ENCODE measurements at places on chromosomes 11 and 22.

GRCh38 chr22:24427500-24428164, at the start of gene ADORA2A:
Gene ADORA2A, plus strand, starts transcription at chr22:24427599. Its CDS starts 5,806 bp downstream, at chr22:24433405.
- peak; percentile 97 for DNase-seq

DNA sequence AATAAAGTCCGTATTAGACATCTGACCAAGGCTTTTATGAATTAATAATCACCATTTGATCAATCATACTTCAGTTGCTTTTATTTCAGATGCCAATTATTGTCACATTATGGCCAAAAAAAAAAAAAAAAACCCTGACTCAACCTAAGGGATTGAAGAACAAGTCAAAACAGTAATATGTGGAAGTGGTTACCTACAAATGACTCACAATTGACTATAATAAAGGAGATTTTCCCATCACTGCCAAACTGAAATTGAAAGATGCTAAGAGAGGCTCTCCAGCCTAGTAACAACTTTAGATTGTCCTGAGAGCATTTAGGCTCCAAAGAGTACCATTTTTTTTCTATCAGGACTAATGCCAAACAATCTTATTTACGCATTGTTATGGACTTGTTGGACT, 35.2 kb downstream of the SOX6 start:
- no peak for DNase-seq

DNA sequence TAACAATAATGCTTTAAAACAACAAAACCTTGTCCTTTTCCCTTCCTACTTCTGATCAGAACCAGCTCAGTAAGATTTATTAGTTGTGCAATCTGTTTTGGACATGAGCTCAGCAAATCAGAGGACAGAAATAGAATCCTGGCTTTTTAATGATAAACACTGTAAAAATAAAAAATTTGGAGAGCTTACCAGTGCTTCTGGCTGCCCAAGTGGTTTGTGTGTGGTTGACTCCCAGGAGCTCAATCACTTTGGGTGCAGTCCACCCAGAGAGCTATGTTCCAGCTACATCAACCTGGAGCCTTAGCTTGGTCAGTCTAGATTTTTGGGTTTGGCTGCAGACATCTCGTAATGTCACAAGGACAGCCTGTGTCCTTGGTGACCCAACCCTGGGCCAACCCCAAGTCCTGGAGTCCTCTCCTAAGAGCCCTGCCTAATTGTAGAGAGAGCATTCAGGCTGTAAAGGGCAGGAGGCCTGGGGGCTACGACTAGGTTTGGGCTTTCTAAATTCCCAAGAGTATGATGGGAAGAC, 28.5 kb downstream of the CD44 start:
- DNase-seq, result no peak

GRCh38 chr22:20298110-20298802, 21.6 kb downstream of the DGCR6L start:
- DNase-seq, result no peak

- DNase-seq, result peak; percentile 26
These were observed 10.7 kb downstream of the KRTAP5-5 start for GRCh38 chr11:1640076-1640946.

DNA sequence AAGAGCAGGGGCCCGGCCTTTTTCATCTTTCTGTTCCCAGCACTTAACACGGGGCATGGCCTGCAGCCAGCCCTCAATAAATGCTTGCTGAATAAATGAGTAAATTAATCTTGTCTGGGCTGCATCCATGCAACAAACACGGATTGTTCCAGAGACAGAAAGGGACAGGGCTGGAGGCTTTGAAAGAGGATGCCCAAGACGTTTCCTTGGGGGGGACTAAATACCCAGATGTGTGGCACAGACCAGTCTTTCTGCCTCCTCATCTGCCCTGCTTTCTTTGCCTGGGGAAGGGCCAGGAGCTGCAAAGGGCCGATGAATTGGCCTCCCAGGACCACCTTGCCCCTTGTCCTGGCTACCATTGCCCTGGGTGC, 40.4 kb downstream of the SHISAL1 start:
- DNase-seq, result no peak

DNA sequence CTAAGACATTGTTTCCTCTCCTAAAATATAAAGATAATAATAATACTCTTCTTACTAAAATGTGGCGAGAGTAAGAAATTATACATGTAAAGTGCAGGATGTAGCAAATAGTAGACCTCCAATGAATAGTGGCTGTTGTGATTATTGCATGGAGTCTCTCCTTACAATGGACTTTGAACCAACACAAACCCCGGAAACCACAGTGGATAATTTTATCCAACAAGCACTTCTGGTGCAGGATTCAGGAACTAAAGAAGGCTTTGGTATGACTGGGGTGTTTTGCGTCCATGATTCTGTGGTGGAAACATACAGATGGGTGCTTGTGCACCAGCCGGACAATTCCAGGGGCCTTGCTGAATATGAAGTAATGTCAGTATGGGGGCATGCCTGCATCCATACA, 146.4 kb upstream of the UBASH3B start:
- DNase-seq, result no peak

DNA sequence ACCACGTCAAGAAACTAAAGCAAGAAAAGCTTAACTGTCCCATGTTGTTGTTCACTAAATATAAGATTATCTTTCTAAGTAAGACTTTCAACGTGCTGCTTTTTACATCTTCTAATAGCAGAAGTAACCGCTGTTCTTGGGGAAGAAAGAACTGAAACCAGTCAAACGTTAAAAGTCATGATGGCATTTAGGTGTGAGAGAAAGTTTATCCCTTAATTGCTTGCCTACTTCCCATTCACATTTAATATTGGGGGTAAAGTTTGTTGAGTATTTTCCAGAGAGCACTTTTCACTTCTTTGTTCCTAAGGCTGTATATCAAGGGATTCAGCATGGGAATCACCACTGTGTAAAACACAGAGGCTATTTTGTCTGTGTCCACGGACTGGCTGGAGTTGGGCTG, 970 bp downstream of the OR5B21 start:
- DNase-seq, result no peak

- no peak for DNase-seq
These were observed 485.3 kb downstream of the TBC1D22A start for GRCh38 chr22:47247579-47248240.

DNA sequence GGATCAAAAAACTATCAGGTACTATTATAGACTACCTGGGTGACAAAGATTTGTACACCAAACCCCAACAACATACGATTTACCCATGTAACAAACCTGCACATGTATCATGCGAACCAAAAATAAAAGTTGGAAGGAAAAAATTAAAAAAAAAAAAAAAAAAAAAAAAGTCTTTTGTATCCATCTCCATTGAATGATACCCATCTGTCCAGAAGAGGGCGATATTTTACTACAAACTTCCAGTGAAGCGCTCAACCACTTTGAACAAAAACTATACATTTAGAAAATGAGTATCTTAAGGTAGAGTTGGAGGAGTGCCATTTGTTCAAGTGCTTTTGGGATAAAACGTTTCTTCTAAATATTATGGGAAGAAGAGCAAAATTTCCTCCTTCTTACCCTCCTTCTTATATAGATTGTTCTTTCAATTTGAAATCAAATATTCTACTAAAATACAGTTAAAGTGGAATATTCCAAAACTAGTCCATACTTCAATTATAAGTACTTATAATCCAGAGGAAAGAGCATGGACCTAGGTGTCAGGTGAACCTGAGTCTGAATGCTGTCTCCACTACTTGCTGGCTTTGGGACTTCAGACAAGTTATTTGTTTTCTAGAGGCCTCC, 23.3 kb downstream of the ARL14EP start:
- DNase-seq, result no peak

- DNase-seq, result no peak
These were observed 52.8 kb downstream of the CYTH4 start for GRCh38 chr22:37334859-37335805.

GRCh38 chr11:59141673-59142460, 789 bp upstream of the FAM111A start:
- DNase-seq, result no peak

GRCh38 chr11:26953770-26954392, 40.0 kb upstream of the FIBIN start:
- DNase-seq, result no peak

- no peak for DNase-seq
These were observed 54.5 kb downstream of the SC5D start for GRCh38 chr11:121347094-121347493.

DNA sequence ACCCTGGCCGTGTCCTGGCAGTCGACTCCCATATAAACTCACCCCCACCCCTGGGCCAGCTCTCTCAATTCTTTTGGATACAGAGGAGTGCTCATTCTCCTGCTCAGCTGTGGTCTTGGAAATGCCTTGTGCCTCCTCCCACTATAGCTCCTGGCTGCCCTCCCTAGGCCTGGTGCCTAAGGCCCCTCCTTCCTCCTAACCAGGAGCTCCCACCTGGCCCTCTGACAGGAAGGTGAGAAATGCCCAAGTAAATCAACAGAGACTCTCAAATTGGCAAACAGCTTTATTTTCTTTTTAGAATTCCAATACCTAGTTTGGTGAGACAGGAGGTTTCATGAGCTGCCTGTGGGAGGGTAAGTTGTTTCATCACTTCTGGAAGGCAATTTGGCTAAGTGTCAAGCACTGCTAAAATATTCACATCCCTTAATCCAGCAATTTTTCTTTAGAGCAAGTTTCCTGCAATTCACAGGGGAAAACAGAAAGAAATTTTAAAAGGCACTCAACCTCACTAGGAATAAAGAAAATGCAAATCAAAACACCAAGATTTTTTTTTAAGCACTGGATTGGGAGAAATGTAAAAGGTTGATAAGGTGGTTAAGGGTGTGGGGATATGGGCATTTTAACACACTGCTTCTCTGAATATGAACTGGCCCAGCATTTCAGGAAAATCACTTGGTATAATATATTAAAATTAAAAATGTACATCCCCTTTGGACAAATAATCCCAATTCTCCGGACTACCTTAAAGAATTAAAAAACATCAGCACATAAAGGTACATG, 209.7 kb upstream of the ARHGAP20 start:
- no peak for DNase-seq

GRCh38 chr11:124380585-124380984, 3.7 kb downstream of the OR8B2 start:
- no peak for DNase-seq

DNA sequence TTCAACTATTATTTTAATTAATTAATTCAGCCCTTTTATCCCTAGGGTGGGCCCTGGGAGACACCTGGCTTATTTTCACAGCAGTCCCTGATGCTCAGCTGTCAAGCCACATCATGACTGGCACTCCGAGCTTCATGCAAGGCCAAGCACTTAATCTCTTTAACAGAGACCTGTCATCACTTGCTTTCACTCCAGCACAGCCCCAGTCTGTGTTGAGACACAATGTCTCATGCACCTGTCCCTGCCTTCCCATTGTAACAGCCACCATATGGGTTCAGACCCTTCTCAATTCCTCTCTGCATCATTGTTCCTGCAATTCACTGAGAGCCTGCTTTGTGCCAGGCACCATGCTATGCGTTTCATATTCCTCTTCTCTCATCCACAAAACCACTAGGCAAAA, 222.2 kb upstream of the TENM4 start:
- DNase-seq, result no peak

DNA sequence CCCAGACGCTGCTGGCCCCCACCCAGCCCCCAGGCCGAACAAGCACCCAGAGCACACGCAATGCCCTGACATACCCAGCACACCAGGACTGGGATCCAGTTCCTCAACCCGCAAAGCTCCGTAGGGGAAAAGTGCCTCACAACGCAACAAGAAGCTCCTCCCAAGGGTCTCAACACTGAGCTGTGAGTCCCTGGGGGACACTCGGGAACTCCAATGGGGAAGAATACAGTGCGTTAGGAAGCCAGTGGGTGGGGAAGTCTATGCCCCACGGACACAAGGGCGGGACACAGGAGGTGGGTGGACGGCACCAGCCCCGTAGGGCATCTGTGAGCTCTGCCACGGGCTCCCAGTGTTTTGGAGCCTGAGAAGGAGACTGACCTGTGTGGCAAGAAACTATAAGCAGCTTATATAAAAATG, 1.6 kb downstream of the DEAF1 start:
- no peak for DNase-seq

DNA sequence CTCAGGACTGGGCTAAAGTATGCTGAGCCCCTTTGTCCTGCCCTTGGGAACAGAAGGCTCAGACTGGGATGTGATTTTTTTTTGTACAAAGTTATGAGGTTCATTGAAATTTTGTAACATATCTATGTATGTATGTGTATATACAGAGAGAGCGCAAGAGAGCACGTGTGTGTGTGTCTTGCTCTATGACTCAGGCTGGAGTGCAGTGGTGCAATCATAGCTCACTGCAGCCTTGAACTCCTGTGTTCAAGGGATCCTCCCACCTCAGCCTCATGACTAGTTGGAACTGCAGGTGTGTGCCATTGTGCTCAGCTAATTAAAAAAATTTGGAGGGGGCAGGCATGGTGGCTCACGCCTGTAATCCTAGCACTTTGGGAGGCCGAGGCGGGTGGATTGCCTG, 5.7 kb downstream of the TMEM25 start:
- no peak for DNase-seq

DNA sequence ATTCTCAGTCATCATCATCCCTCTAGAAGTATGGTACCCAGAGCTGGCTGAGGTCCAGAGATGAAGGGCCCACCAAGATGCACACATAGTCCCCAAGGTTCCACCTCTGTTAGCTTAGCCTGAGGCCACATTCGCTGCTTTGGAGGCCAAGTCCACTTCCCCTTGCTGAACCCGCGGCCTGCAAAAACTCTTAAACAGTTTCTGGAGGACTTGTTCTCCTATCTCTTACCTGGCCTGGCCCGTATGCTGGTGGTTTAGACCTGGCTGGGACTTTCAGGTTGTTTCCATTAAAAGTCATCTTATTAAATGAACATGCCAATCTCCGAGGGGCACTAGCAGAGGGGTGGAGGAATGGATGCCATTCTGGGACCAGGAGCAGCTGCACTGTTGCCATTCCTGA, 64.6 kb downstream of the KCNC1 start:
- no peak for DNase-seq

DNA sequence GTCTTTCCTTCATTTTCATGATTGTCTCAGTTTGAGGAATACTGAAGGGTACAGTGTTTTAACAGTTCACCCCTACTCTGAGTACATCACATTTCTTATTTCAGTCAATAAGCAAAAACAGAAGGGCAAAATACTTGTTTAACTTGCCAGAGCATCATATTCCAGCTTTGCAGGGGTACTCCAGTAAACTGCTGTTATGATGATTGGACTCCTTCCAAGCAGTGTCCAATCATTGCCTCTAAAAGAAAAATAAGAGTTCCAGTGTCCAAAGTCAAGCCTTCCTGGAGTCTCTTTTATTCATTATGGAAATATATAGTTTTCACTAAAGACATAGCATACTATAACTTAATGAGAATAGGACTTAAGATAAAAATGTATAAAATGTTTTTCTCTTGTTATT, 105.1 kb downstream of the FANCF start:
- DNase-seq, result no peak

- no peak for DNase-seq
These were observed 41.0 kb downstream of the FDX1 start for GRCh38 chr11:110470716-110471115.

GRCh38 chr11:122209619-122210366, 93.8 kb upstream of the BLID start:
- no peak for DNase-seq

Data from activated CD8-positive, alpha-beta T cell treated with anti-CD3 and anti-CD28 coated beads for 36 hours (primary cell).